Stimulated activated CD4-positive, alpha-beta T cell treated with anti-CD3 and anti-CD28 coated beads, Interleukin-15, amount 100 ng/mL, for 1 hour (primary cell): ENCODE measurements at places on chromosomes 16 and 17.

- DNase-seq = no peak
Measured at GRCh38 chr17:10247810-10248209, 49.4 kb upstream of the GAS7 start.

GRCh38 chr17:43437756-43438155, 39.0 kb downstream of the ARL4D start:
- DNase-seq = no peak

DNA sequence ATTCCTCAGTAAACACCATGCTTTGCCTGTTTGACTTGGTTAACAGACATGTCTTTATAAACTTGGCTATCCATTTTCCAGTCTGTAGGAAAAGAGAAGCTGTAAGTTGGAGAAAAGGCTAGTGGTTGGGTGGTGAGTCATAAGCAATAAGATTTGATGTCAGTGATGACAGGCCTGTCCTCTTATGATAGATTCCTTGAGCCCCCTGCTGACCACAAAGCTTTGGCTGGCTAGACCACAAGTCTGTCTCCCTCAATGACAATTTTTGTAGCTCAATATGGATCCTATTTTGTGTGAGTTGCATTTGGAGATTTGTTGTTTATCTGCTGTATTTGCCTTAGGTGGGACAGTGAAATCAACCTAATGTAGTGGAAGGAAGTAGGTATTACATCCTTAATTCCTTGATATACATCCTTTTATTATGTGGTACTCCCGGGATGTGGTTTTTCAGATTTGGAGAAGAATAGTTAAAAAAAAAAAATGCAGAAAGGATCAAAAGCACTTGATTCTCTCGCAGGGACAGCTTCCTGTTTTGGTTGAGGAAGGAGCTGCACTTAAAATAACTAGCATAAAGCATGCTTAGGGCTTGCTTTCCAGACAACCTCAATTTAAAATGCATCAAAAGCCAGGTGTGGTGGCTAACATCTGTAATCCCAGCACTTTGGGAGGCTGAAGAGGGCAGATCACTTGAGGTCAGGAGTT, 67.4 kb downstream of the SIAH1 start:
- no peak for DNase-seq

- DNase-seq = no peak
Measured at GRCh38 chr16:280991-281659, 734 bp downstream of the ARHGDIG start.

GRCh38 chr17:55053855-55054254, 85.3 kb downstream of the STXBP4 start:
- DNase-seq = no peak

DNA sequence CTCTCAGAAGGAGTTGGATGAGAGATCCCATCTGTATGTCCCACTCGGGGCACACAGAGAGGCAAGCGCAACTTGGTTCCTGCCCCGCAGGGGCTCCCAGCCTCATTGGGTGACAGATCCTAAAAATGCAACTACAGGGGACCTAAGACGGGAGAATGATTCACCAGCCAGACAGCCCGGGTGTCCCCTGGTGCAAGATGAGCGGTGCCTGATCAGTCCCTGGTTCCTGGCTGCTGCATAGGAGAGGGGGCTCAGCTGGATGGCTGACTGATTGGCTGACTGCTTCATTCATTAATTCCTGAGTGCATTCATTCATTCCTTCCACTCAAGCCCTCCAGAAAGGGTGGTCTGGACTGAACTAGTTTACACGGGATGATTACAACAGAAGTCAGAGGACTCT, 22.0 kb downstream of the WNT3 start:
- DNase-seq = no peak

GRCh38 chr16:72426386-72426785, 254.4 kb upstream of the PMFBP1 start:
- no peak for DNase-seq

GRCh38 chr17:42333053-42333452, 44.8 kb downstream of the STAT5A start:
- DNase-seq = no peak

- DNase-seq = no peak
Measured at GRCh38 chr16:23741675-23742303, 13.0 kb upstream of the CHP2 start.

DNA sequence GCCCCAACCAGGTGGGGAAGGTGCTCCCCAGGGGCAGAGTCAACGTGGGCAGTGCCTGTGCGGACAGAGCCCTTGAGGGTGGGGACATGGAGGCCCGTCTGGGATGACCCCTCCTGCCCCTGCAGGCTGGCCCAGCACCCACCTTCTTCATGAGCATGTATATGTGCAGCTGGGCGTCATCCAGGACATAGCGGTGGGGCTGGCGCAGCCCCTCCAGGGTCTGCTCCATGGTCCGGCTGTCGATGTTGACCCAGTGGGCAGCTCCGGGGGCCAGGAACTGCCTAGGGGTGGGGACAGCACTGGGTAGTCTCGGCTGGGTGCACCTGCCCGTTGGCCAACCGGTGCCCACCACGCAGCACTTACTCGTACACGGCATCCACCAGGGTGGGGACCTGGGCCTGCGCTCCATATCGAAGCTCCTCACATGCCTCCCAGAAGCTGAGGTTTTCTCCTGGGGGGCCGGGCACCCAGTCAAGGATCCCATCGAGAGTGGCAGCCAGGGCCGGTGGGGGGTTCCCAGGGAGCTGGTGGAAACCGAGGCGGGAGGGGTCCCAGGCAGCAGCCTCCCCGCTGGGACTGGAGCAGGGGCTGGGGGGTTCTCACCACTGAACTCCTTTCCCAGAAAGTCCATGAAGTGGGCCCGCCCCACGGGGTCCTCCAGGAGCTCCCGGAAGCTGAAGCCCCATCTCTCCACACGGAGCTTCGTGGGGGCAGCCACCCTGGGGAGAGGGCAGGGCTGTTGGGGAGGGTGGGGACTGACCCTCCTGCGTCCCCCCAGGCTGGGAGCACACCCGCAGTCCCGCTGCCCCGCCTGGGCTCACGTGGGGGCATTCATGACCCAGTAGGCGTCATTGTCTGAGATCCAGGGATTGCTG, 5.1 kb downstream of the RGS11 start:
- no peak for DNase-seq

GRCh38 chr16:22217890-22218730, 12.0 kb downstream of the EEF2K start:
- DNase-seq = no peak

GRCh38 chr16:47986031-47986430, 169.8 kb downstream of the ABCC12 start:
- DNase-seq = no peak

- DNase-seq = no peak
Measured at GRCh38 chr16:22186517-22186916, 19.6 kb upstream of the EEF2K start.

DNA sequence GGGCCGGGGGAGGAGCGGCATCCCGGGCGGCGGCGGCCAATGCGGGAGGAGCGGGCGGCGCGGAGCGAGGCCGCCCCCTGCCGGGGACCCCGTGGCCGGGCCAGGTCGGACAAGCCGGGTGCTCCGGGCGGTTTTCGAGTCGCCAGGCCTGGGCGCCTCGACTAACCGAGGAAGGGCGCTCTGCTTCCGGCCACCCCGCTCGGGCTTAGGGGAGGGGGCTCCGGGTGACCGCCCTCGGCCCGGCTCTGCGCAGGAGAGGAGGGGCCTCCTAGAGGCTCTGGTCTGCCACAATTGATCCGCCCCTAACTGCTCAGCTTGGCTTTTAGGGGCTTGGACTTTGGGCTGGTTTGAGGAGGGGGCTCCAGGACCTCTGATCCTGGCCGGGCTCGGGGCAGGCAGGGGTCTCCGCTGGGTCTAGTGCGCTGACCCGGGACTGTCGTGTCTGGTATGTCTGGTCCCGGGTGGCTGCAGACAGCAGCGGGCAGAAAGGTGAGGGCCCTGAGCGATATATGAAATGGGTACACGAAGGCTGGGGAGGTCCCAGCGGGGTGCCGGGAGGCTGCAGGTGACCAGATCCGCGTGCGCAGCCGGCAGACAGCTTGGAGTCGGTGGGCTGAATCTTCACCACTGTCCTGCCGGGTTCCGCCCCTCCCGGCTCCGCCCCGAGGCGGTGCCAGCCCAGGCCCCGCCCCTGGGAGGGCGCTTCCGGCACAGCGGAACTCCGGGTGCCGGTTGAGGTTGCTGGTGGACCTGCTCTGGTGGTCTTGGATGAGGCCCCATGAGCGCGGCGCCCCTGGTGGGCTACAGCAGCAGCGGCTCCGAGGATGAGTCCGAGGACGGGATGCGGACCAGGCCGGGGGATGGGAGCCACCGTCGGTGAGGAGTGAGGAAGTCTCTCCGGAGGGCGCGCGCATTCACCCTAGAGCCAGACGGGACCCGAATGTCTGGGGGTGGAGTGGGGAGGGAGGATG, at the start of gene USB1:
Gene USB1 (plus strand): TSS at position 702 of the 971 bp plus-strand sequence. CDS start 77 bp downstream, at position 779.
- peak; percentile 82 for DNase-seq

GRCh38 chr17:74493331-74493833, 26.9 kb downstream of the CD300A start:
- peak; percentile 56 for DNase-seq

DNA sequence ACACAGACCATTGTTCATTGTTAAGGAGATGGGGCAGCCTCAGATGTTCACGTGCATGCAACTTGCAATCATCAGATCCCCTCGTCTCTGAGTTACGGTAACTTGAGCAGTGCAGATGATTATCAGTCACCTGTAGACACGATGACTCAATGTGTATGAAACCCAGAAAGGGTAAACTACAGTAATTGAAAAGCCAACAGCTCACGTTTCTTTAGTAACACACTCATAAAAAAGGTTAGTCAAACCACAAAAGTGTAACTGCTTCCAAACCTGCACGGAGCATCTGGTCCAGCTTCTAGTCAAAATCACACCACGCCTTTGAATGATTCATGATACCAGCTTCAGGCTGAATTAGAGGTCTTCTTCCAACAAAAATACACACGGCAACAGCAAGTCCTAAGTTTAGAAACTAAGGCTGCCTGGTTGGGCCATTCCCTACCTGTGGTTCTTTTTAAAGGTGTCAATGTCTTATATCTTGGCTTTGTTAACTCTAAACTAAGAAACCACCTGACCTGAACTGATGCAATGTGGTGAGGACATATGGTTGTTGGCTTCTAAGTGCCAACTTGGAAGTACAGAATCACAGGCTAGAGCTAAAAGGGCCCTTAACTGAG, 32.3 kb downstream of the GRB7 start:
- DNase-seq = no peak

- no peak for DNase-seq
Measured at GRCh38 chr16:87119748-87120147, 197.4 kb downstream of the C16orf95 start.

- DNase-seq = no peak
Measured at GRCh38 chr16:3637371-3637923, 17.0 kb upstream of the DNASE1 start.

DNA sequence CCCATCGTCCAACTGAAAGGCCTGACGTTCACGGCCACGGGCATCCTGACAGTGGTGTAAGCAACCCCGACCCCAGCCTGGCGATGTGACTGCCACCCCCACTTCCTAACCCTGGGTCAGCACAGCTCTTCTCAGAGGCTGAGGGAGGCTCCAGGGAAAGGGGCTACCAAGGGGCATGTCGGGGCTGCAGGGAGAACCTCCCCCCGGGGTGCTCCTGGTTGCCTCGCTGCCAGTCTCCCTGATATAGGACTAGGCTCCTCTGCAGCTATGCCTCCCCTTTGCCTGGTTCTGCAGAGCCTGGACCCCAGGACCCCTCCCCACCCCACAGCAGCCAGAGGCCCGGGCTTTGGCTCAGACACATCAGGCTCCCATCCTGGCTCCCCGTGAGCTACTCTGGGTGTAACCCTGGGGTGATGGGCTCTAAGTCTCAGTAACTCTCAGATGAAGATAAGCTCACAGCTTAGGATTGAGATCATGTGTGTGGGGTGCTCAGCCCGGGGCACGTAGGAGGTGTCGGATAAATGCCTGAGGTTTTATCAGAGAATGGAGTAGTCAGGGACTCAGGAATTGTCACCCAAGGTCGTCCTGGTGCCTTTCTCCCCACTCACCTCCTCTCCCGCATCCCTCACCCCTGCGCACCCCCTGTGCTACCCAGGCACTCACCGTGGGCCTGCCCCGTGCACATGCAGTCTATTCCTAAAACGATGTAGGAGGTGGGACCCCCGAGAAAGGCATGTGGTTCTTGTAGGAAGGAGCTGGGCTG, 10.6 kb downstream of the ITGAD start:
- DNase-seq = no peak

- no peak for DNase-seq
Measured at GRCh38 chr16:70601576-70602575, 44.5 kb upstream of the IL34 start.

DNA sequence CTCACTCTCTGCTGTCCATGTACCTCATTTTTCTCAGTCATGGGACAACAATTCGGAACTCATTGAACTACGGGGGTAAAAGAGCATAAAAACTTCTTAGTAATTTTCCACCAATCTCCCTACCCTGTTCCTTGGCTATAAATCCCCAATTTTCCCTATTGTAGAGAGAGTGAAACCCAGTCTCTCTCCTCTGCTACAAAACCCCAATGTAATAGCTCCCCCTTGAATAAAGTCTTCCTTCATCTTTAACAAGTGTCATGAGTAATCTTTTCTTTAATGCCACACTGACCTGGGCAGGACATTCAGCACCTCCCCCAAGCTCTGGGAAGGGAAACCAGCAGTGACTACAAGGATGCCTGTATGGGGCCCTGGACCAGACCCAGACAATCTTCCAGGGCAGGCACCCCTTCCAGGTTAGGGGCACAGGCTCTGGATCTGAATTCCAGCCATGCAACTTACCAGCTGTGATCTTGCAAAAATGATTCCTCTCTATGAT, 10.2 kb upstream of the EIF1 start:
- no peak for DNase-seq

DNA sequence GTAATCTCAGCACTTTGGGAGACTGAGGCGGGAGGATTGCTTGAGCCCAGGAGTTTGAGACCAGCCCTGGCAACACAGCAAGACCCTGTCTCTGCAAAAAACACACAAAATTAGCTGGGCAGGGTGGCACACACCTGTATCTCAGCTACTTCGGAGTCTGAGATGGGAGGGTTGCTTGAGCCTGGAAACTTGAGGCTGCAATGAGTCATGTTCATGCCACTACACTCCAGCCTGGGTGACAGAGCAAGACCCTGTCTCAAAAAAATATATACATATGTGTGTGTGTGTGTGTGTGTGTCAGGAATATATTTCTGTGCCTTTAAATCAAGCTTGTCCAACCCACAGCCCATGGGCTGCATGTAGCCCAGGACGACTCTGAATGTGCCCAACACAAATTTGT, 55.2 kb downstream of the CRISPLD2 start:
- DNase-seq = no peak

- no peak for DNase-seq
Measured at GRCh38 chr17:385178-385835, 32.7 kb upstream of the RPH3AL start.

GRCh38 chr17:77493238-77493820, 352.6 kb downstream of the SEC14L1 start:
- DNase-seq = no peak

- no peak for DNase-seq
Measured at GRCh38 chr17:10702574-10702973, 5.2 kb downstream of the ADPRM start.

DNA sequence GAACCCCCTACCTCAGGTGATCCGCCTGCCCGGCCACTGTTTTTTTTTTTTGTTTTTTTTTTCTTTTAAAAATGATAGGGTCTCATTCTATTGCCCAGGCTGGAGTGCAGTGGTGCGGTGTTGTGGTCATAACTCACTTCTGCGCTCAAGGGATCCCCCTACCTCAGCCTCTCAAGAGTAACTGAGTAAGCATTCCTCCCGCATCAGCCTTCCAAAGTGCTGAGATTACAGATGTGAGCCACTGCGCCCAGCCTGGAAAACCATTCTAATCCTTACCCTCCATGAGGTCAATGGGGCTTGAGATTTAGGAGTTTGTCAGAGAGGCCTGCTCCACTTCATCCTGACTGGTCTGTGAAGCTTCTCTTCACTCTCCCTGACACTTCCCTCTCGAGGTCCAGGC, 12.5 kb downstream of the ERAL1 start:
- DNase-seq = no peak
